ENCODE measurements at places on chromosomes 13 and 19.

DNA sequence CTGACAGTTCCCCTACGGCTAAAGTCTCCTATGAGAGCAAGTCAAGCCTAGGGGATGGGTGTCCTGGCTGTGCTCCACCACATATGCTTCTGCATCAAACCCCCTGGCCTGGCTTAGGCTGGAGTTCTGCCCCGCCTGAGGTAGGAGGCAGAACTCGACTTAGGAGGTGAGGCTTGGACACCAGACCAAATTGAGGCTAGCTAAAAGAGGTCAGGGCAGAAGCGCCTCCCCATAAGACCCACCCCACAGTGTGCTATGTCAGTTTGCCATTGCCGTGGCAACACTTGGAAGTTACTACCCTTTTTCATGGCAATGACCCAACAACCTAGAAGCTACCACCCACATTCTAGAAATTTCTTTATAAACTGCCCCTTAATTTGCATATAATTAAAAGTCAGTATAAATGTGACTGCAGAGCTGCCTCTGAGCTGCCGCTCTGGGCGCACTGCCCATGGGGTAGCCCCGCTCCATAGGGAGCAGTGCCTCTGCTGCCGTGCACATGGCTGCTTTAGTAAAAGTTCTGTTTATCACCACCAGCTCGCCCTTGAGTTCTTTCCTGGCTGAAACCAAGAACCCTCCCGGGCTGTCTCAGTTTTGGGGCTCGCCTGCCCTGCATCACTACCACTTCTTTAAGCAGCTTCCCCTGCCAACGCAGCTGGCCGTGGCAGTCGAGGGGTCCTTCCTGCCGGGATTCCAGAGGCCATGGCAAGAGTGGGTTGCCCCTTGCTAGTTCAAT lies 20.2 kb downstream of the AP1M1 start:
- DNase-seq: no peak

- no peak for DNase-seq
Measured at GRCh38 chr19:18083929-18084684, 2.6 kb downstream of the IL12RB1 start.

DNA sequence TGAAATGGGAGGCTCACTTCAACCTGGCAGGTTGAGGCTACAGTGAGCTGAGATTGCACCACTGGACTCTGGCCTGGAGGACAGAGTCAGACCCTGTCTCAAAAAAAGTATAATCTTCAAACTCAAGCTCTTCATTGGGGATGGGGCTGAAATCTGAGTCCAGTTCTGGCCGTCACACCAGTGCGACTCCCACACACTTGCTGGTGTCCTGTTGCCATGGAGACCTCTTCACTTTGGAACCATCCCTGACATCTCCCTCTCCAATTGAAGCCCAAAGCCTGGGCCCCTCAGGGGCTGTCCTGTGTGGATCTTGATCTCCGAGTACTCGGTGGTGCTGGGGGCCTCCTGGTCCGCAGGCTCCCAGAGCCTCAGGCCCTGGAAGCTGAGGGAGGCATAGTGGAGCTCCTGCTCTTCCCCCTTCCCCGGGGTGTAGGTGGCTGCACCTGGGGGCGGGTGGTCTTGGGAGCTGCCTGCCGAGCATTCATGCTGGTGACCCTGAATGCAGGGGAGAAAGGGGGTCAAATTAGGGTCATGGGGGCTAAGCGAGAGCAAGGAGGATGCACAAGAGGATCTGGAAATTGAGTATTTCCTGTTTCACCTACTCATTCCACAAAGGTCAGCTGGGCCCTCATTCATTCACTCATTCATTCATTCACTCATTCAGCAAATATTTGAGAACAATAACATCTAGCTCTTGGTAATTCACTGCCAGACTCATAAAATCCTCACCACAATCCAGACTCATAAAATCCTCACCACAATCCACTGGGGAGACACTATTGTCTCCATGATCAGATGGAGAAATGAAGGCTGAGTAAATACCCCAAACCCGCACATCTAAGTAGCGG lies 11.0 kb downstream of the SIGLEC11 start:
- no peak for DNase-seq

DNA sequence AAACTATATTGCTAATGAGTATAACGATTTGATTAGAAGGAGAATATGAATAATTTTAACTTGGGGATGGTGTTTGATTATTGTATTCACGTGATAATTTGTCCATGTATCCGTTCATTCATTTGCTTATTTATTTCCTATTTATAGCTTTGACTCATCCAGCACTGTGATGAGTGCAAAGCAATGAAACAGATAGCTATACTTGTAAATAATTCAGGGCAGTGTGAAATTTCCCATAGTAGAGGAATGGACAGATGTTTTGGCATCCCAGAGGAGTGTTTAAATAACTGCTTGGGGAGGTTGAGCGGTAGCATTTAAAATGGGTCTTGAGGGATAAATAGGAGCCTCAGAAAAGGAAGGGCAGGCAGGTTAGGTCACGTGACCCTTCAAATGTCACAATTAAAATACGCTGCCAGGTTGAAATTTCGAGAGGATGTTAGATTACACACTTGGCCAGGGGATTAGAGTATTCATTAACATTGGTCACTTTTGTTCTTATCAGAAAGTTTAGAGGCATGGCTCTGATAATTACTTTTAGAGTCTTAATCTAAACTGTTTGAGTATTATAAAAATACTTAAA lies 14.7 kb downstream of the FGF9 start:
- no peak for DNase-seq

GRCh38 chr13:49806126-49806536 lies 13.6 kb upstream of the KPNA3 start:
- DNase-seq: no peak

DNA sequence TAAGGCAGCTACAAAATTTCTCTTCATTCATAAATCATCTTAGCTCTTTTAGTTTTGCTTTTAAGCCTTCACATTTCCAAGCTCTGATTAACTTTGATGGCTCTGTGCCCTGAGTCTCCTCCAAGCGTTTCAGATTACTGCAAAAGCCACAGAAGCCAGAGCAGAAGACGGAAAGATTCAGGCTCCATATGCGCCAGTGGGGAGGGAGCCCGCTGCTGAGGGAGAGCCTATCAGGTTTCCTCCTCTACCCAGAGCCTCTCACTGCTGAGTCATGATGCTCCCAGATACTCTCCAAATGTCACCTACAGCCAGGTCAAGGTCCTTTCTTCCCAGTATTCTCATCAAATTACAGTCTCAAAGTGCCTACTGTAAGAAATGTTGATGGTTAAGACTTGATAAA lies 193.6 kb downstream of the RAP2A start:
- DNase-seq: no peak

- no peak for DNase-seq
Measured at GRCh38 chr19:5641171-5641570, 18.3 kb downstream of the SAFB start.

GRCh38 chr13:48493851-48494250 lies 39.0 kb downstream of the RCBTB2 start:
- DNase-seq: no peak

DNA sequence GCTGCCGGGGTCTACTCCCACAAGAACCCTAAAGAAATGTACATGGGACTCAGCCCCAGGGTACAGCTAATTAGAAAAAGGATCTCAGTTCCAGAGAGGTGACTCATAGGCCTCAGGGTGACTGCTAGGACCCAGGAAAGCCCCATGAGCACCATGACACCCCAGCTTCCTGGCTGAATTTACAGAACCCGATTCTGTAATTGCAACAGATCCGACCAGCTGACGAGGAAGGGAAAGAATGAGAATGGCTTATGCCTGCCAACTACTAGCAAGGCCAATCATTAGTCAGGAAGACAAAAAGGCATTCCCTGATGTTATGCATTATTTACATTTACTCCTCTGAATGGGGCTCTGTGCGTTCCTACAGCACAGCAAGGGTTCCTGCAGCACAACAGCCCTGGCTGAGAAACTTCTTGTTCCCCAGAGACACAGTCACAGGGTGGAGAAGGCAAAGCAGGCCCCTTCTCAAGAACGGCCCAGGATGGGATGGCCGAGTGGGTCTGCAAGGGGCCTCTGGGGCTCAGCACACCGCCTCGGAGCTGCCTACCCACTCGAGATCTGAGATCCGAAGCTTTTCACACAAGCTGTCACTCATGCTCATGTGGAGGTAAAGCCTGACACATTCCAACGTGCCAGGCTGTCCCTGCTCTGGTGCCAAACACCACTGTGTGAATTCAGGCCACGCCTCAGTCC lies 27.2 kb downstream of the PBX4 start:
- peak; percentile 41 for DNase-seq

GRCh38 chr19:31099515-31100205 lies 249.6 kb downstream of the TSHZ3 start:
- no peak for DNase-seq

DNA sequence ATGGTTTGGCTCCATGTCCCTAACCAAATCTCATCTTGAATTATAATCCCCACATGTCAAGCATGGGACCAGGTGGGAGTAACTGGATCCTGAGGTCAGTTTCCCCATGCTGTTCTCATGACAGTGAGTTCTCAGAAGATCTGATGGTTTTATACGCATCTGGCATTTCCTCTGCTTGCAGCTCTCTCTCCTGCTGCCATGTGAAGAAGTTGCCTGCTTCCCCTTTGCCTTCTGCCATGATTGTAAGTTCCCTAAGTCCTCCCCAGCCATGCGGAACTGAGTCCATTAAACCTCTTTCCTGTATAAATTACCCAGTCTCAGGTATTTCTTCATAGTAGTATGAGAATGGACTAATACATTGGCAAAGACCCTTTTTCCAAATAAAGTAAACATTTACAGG lies 96.8 kb downstream of the TSHZ3 start:
- no peak for DNase-seq

DNA sequence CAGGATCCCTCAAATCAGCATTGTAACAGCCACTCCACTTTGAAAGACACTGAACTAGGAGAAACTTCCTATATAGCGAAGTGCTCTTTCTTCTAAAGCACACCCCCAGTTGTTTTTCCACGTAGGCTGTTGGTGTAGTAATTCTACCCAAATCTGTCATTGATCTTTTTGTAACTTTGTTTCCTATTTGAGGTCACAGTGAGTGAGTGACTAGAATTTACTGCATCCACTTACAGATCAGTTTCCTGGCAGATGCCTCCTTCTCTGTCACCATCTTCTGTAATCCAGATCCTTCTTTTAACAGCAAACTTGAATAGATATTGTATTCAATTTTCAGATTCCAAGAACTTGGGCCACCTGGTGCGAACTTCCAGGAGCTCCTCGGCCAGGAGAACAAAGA lies 15.3 kb downstream of the ZAR1L start:
- no peak for DNase-seq

DNA sequence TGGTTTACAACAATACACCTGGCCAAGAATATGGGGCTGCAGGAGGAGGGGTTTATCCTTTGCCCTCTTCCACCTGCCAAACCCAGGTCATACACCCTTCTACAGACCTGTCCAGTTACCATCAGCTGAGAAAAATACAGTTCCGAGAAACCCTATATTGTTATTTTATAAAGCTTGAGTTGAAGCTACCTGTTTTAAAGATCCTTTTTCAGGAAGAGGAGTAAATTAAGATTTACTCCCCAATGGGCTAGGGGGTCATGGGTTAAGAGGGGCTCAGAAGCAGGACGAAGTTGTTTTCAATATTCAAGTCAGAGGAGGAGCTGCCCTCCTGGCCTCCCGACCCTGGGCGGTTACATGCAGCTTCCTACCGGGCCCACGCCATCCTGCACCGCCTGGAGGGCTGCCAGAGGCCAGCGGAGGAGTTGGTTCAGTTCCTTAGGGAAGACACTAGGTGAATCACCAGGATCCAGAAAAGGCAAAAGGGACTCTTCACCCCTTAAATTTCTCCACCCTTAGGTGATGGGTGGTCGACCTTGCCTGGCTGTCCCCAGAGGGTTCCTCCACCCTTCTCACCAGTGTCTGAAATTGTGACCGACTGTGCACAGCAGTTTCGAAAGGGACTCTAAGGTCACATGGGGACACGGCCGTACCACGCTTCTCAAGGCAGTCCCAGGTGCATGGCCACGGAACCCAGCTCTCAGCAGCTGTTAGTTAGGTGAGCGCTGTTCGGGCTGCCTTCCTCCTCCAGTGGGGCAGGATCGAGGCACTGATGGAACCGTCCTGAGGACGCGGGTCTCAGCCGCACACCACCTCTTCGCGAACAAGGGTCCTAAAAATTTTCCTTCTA lies 1.2 kb downstream of the GJB2 start:
- DNase-seq: no peak

- no peak for DNase-seq
Measured at GRCh38 chr13:111153977-111154332, 38.8 kb downstream of the ARHGEF7 start.

GRCh38 chr19:38402967-38403674 lies at the start of gene FAM98C:
FAM98C (plus strand) TSS chr19:38403093; CDS start chr19:38403154, 61 bp downstream.
- DNase-seq: peak; percentile 95

DNA sequence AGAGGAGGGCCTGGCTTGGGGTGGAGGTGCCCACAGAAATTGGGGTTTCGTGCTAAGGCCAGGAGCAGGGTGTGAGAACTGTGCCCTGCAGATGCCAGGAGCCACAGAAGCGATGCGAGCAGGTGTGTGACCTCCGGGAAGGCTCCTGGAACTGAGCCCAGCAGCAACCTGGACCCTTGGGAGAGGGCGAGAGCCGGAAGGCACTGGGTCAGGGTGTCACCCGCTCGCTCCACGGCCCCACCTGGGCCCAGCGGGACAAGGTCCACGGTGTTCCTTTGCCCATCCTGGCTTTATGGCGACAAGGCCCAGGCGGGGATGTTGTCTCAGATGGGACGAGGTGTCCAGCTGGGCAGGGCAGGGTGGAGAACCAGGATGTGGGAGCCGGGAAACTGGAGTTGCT lies 4.2 kb downstream of the MISP start:
- no peak for DNase-seq

- no peak for DNase-seq
Measured at GRCh38 chr13:40207001-40207478, 459.4 kb downstream of the FOXO1 start.

DNA sequence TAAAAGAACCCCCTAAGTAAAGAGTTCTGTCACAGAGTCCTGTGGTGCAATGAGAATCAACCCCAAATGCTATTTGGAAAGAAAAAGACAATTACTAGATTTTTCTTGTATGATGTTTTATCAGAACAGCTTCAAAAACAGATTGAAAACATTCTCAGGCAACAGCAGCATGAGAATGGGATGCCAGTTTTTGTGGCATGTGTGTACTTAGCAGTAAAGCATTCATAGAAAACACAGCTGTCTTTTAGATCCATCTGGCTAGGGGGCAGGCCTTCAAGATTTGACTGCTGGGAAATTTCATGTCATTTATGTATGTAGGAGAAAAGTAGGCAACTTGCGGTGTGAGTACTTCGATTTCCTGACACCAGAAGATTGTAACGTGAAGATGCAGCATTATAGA lies 170.5 kb upstream of the HTR2A start:
- no peak for DNase-seq

DNA sequence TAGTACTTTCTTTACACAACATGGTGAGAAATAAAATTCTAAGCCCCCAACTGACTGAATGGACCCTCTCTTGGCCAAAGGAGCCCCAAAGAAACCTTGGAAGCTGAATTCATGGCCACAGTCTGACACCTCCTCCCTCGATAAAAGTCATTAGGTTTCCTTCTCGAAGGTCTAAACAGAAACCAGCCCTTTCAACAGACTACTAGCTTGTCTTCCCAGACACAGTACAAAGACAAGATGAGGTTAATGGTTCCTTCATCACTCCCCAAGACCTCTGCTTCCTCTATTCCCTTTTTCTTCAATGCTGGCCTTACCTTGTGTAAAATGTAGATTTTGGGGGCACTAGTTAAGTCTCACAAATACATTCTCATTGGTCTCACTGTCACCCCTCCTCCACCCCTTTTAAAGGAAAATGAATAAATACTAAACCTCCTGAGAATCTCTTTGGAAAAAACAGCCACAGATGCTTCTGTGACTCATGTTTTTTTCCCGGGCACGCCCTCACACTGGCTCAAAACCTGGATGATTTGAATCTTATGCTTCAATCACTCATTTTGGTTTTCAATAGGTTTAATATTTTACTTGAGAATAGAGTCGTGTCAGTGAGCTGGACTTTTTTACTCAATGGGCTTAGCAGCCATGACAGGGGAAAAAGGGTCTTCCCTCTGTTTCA lies 65.8 kb upstream of the MED4 start:
- no peak for DNase-seq

Data from activated CD8-positive, alpha-beta memory T cell treated with anti-CD3 and anti-CD28 coated beads for 4 hours (primary cell).